B cell (primary cell): ENCODE measurements at places on chromosomes 1 and 21. TPM values are rescaled to one million over a fixed set of nuclear protein-coding genes. Genes with fewer than 3 reads are reported as not detected.

SPRR1B gene
- not detected in 2 replicates for total RNA-seq

GRCh38 chr1:74468982-74469603 lies 43.3 kb downstream of the LRRC53 start:
- no peaks in the 10 kb centered on the region for H3K4me1 ChIP-seq
- no peaks in the 10 kb centered on the region for H3K36me3 ChIP-seq
- H3K27ac ChIP-seq: no peak overlapping the region
- no peak for DNase-seq

CD34 gene
- total RNA-seq: 0.05 TPM in 1 of 2 replicates, not detected in the other

GJA8 gene
- not detected in 2 replicates for total RNA-seq

GRCh38 chr1:118479351-118479750 lies 294.3 kb upstream of the SPAG17 start:
- no peak overlapping the region for H3K4me3 ChIP-seq
- no peak overlapping the region for H3K27ac ChIP-seq
- no peak for DNase-seq
- H3K27me3 ChIP-seq: no peaks in the 10 kb centered on the region
- no peaks in the 10 kb centered on the region for H3K36me3 ChIP-seq
- no peaks in the 10 kb centered on the region for H3K4me1 ChIP-seq

DNA sequence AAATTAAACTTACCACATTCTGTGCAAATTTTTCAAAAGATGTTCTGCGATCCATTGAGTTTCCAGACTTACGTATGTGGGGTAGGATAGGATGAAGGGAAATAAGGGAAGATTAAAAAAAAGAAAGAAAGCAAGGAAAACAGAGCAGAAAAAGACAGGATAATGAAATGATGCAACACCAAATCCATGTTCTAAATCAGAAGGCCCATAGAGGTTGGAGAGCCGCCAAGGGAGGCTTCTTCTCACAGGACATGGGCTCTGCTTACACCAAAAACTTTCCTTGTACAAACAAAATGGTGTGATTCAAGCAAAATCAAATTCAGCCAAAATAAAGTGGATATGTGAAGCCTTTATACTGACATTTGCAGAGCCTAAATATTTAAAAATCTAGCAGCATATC lies 189.5 kb upstream of the GREM2 start:
- H3K27ac ChIP-seq: no peak overlapping the region
- H3K4me1 ChIP-seq: no peaks in the 10 kb centered on the region
- H3K4me3 ChIP-seq: no peak overlapping the region
- no peak for DNase-seq
- no peaks in the 10 kb centered on the region for H3K27me3 ChIP-seq
- no peaks in the 10 kb centered on the region for H3K36me3 ChIP-seq
